Thymus (tissue), 14 donors: ENCODE measurements at places on chromosomes 13 and 19.

- DNase-seq: no peak
These were observed 244.1 kb upstream of the IRS2 start for GRCh38 chr13:110030394-110030928.

GRCh38 chr13:50129706-50130122, 114.5 kb downstream of the KCNRG start:
- DNase-seq: no peak

DNA sequence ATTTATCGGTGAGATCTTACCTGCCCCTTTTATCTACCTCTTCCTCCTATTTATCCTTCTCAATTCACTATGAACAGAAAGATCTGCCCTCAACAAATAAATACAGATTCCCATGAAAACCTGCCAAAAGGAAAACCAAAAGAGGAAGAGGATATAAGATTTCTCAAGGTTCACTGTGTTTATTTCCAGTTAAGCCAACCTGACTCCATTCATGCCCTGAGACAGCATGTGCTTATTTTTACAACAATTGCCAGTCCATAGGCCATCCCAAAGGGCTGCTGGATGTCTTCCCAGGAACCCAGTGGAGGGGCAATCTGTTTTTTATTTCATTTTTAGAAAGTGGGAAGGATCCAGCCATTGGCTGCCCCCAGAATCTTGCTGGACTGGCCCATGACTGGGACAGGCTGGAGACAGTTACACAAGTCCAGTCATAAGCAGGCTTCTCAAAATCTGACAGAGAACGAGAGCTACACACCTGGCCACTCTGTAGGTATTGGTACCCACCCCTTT, 209.1 kb downstream of the IRS2 start:
- no peak for DNase-seq

- DNase-seq: no peak
These were observed 3.0 kb downstream of the MYCBP2 start for GRCh38 chr13:77323858-77324257.

- DNase-seq: no peak
These were observed 178.1 kb downstream of the FLT1 start for GRCh38 chr13:28316836-28317235.

DNA sequence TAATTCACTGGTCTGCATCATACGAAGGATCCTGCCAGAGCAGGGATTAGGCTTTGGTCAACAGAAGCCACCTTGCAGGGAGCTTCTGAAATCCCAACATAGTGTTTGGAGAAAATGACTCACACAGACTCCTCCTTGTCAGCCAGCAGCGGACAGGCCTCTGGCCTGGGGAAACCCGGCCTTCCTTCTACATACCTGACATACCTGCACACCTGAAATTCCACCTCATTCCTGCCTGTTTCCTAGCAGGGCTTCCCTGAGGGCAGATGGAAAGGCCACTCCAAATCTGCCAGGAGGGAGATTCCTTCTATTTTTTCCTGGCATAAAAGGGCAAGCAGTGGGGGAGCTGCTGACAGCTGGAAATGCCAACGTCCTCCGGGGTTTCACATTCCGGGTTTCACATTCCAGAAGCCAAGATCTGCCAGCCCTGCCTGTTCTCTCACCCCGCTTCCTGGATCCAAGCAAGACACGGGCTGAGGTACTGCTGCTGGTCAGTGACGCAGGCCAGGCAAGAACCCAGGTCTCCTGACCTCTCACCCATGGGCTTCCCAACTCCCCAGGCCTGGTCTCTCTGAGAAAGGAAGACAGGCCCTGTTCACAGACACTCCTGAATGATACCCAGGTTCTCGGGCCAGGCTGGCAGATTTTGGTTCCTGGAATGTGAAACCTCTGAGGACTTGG, 18.2 kb upstream of the IGFL1 start:
- DNase-seq: no peak
